ENCODE measurements at places on chromosomes 3 and 15. TPM values are rescaled to one million over a fixed set of nuclear protein-coding genes. Genes with fewer than 3 reads are reported as not detected.

The GRM7 gene
- 70.3 TPM for total RNA-seq

The LRRN1 gene
- 29.7 TPM for total RNA-seq

The FILIP1L gene
- 2.2 TPM for total RNA-seq

The SOX14 gene
- total RNA-seq = not detected

The GCHFR gene
- 4.7 TPM for total RNA-seq

The MST1R gene
- total RNA-seq = 0.49 TPM

The CKMT1A gene
- 4.7 TPM for total RNA-seq

The PIF1 gene
- 1.2 TPM for total RNA-seq

The C3orf80 gene
- total RNA-seq = 9.6 TPM

The RTP1 gene
- total RNA-seq = 0.25 TPM

The POLR2M gene
- total RNA-seq = 159 TPM

The ATP2C1 gene
- 171 TPM for total RNA-seq

The SEMA3G gene
- total RNA-seq = 3.7 TPM

The PLSCR2 gene
- total RNA-seq = not detected

The STRA6 gene
- 4.4 TPM for total RNA-seq

The PROK2 gene
- total RNA-seq = 0.98 TPM

The YEATS2 gene
- 49.9 TPM for total RNA-seq

The RBMS3 gene
- total RNA-seq = 7.6 TPM

The SERPINI2 gene
- 0.74 TPM for total RNA-seq

The GPR87 gene
- total RNA-seq = not detected

The MESP2 gene
- total RNA-seq = not detected

The ACAD9 gene
- 24.3 TPM for total RNA-seq

The EFHB gene
- total RNA-seq = 4.2 TPM

The MYZAP gene
- 0.25 TPM for total RNA-seq

The GOLGA8N gene
- total RNA-seq = 3.0 TPM

The PEAK1 gene
- total RNA-seq = 14.0 TPM

The PARP14 gene
- total RNA-seq = 9.1 TPM

The PCOLCE2 gene
- 3.2 TPM for total RNA-seq

The ISLR gene
- 12.0 TPM for total RNA-seq

The GNAI2 gene
- 83.1 TPM for total RNA-seq

The OSBPL10 gene
- total RNA-seq = 11.8 TPM

The ZNF660 gene
- 11.3 TPM for total RNA-seq

The CHDH gene
- total RNA-seq = 1.2 TPM

The EFL1 gene
- total RNA-seq = 29.3 TPM

The CCDC39 gene
- 0.49 TPM for total RNA-seq

The DPPA4 gene
- total RNA-seq = 0.98 TPM

The CILP gene
- 0.25 TPM for total RNA-seq

The ADAMTS9 gene
- 20.7 TPM for total RNA-seq

The CD200R1 gene
- total RNA-seq = 0.25 TPM

The SYNPR gene
- total RNA-seq = 44.5 TPM

The IL5RA gene
- total RNA-seq = 0.49 TPM

The APOD gene
- total RNA-seq = 7.4 TPM

The RHCG gene
- 1.7 TPM for total RNA-seq

The BFSP2 gene
- total RNA-seq = 0.25 TPM

The P2RY13 gene
- total RNA-seq = 1.5 TPM

Data from temporal lobe (tissue), 4 donors.